ENCODE measurements at places on chromosomes 2 and 18.

GRCh38 chr2:98959810-98960507, 23.9 kb upstream of the CRACDL start:
- no peak for DNase-seq

DNA sequence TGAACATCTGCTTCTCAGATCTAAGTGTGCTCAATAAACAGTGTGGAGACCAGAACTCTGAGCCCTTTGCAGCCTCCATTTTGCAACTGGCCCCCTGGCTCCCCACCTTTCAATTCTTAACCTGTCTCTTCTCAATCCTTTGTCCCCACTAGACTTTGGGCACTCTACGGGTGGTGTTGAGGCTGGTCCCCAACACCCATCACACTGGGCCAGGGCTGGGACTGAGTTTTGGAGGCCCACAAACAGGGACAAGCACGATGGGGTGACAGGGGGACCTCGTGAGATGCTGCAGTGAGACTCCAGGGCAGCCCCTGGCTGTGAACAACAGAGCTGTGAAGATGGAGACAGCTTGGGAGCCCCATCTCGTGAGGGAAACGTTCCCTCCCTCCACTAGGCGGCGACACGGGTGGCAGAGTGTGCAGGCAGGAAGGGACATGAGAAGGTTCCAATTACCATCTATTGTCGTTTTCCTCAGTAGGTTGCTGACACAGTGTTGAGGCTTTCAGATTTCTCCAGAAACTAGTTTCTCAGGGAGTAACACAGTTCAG, 1.2 kb downstream of the ANKMY1 start:
- DNase-seq = no peak

- DNase-seq = peak; percentile 76
Observed at GRCh38 chr2:130920415-130921163, 83.9 kb downstream of the ARHGEF4 start.

GRCh38 chr2:130251873-130252620, 53.8 kb upstream of the TUBA3E start:
- DNase-seq = no peak

DNA sequence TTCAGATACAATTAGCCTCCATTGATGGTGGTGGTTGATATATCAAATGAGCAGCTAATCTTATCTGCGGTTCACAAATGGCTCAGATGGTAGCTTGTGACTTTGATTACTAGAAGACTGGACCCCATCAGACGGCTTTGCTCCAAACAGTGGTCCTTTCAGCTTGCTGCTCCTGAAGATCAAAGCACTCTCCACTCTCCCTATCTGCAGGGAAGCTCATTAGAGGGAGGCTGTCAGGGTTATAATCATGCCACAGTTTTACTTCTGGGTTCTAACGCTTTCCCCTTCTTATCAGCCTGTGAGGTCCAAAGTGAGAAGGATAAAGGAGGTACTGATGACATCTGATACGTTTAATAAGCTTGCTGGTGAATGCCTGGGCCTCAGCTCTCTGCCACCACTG, 247.1 kb upstream of the NT5C1B start:
- DNase-seq = no peak

DNA sequence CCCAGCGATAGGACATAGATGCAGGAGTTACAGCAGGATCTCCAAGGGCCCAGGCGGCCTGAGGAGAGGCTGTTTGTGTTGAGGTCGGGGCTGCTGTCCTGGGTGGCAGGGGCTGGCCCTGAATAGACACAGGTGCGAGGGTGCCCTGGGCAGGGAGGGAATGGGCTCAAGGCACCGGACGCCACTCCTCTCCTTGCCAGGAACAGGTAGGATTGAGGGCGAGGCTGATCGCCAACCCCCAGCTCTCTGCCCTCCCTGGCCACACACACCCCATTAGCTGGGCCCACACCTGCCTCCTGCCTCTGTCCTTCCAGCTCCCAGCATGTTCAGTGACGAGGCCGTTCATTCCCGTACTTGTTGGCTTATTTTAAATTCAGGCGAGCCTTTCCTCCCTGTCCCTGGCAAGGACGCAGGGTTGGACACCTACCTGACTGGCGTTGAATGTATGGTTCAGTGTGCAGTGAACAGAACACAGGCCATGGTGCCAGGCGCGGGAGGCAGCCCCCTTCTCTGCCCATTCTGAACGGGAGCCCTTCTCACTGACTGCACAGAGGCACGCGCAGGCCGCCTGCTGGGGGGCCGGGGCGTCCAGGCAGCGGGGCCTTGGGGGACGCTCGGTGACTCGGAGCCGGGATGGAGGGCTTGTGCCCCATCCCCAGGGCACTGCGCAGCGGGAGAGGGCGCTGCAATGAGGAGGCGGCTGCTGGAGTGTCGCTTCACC, 41.3 kb upstream of the SNED1 start:
- DNase-seq = no peak

DNA sequence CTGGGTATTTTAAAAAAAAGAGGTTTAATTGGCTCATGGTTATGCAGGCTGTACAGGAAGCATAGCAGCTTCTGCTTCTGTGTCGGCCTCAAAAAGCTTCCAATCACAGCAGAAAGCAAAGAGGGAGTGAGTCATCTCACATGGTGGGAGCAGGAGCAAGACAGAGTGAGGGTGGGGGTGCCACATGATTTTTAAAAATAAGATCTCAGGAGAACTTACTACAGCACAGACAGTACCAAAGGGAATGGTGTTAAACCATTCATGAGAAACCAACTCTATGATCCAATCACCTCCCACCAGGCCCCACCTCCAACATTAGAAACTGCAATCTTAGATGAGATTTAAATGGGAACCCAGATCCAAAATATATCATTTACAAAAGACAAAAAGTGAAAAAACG, 14.6 kb downstream of the ZNF519 start:
- DNase-seq = no peak

DNA sequence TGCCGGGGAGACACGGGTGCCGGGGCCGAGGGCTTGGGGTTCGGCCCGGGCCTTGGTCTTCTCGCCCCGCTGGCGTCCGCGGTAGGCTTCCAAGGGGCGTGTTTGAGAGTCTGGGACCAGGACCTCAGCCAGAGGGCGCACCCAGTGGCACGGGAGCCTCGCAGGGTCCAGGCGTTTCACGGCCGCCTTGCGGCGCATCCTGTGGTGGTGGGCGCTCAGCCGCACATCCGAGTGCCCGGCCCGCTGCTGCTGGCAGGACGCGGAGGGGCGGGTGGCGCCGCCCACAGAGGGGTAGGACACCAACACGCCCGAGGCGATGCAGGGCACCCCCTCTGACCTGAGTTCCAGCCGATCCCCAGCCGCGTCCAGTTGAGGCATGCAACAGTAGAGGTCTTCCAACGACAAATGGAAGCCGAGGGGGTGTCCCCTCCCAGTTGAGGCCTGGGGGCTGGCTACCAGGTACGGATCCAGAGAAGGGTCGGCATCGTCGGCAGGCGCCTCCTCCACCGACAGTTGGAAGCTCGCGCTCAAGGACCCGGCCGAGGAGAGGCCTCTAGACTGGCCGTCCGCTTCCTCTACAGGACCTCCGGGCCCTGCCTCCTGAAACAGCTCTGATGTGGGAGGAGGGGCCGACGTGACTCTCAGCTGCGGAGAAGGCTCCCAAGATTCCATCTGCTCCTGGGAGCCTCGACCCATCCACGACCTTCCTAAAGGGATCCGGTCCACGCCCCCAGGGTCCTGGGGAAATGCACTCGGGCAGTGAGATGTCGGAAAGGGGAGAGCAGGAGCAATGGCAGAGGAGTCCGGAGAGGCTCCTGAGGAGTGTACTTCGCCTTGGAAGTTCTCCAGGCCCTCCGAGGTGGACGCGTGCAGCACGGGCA, 6.3 kb downstream of the C2orf81 start:
- DNase-seq = no peak

DNA sequence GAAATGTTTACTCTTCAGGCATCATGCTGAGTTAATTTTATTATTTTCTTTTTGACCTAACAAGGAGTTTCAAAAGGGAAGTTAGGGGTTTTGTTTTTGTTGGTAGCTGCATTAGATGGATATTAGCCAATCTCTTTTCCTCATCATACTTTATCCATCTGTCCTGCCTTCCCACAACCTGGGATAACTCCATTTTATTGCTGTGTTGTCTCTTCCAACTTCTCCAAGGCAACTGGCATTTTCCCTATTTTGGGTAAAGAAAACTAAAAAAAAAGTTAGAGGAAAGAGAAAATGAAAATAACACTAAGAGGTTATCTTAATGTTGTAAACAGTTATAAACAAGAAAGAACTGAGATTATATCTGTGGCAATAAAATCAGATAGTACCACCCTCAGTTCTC, 147.0 kb downstream of the PID1 start:
- DNase-seq = no peak

- no peak for DNase-seq
Observed at GRCh38 chr2:198518935-198519334, 714.5 kb downstream of the PLCL1 start.

- no peak for DNase-seq
Observed at GRCh38 chr18:43442571-43442970, 165.3 kb upstream of the SYT4 start.

DNA sequence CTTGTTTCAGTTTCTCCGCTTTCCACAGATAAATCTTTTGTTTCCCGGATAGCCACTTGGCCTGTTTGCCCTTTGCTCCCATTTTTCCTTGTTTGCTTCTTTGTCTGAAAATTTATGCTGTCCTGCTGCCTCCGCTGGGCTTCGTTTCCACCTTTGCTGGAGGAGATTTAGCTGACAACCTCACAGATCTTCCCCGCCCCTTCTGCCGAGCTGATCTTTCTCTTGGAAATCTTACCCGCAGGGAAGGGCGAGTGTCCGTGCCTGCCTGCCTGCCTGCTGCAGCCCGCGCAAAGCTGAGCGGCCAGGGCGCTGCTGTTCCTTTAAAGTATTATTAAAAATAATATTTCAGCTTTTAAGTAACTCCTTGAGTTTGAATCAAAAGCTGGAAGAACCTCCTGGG, 1.4 kb upstream of the XRCC5 start:
- no peak for DNase-seq

- DNase-seq = no peak
Observed at GRCh38 chr2:241852981-241853631, 5.6 kb downstream of the PDCD1 start.

DNA sequence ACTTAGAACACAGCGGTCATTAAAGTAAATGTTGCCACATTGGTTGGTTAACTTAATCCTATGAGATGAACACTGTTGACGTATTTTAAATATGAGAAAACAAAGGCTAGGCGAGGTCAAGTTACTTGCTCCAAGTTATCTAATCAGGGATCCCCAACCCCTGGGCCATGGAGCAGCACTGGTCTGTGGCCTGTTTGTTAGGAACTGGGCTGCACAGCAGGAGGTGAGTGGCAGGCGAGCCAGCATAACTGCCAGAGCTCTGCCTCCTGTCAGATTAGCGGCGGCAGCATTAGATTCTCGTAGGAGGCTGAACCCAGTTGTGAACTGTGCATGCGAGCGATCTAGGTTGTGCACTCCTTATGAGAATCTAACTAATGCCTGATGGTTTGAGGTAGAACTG, 878.9 kb downstream of the CPS1 start:
- no peak for DNase-seq

GRCh38 chr2:69118609-69119008, 105.6 kb downstream of the ANTXR1 start:
- peak; percentile 82 for DNase-seq

- no peak for DNase-seq
Observed at GRCh38 chr2:16284941-16285625, 344.7 kb downstream of the MYCN start.

DNA sequence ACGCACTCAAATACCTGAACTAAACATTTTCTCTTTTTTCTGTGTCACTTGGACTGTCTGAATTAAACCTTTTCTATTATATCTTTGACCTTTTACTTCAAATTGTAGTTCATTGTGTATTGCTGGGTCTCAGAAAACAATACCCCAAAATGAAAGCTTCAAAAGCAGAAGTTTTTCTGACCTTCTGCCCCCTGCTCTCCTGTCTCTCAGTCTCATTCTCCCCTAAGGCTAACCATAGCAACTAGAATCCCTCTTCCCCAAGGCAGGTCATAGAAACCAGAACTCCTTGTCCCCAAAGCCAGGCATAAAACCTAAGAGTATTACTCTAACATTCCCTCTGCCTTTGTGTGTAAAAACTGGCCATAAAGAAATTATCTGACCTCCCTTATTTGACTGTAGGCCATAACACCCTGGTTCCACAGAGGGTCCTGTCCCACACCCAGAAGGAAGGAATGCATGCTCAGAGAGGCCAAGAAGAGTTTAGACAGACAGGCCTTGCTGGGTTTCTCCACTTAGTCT, 93.5 kb upstream of the B3GNT2 start:
- DNase-seq = no peak

- DNase-seq = no peak
Observed at GRCh38 chr2:99711144-99711543, 221.3 kb upstream of the REV1 start.

GRCh38 chr2:172361360-172361759, 66.0 kb upstream of the ITGA6 start:
- DNase-seq = peak; percentile 82

GRCh38 chr2:232104076-232104646, 142.6 kb downstream of the DIS3L2 start:
- no peak for DNase-seq

DNA sequence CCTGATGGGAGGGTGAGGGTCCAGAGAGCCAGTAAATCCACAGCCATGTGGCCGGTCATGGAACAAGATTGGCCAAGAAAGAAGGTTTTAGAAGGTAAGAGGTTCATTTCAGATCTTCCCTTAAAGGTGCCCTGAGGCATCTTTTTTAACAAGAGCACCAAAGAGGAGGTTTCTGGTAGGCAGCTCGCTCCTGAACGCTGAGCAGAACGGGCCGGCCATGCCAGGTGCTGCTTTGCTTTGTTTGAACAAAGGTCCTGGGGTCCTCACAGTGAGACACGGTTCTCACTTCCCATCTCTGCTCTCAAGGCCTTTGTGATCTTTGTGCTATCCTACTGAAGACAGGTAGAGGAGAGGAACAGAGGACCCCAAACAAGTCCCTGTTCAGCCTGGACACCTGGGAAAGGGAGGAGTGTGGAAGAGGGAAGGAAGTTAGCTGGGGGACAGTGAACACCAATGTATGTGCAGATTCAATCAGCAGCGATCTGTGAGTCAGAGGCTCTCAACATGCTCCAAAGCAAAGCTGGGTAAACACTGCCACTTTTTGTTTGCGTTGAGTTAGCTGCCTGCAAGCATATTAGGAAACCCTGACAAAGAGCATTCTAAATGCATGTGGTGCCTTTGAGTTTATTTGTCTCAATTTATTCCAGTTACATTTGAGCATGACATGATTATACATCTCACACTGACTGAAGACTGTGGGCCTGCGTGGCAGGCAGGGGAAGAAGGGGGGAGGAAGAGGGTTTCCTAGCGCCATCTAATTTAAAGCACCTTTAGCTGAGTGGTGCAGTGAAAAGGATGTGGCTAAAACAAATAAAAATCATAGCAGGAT, 102.4 kb downstream of the ASB1 start:
- peak; percentile 27 for DNase-seq

DNA sequence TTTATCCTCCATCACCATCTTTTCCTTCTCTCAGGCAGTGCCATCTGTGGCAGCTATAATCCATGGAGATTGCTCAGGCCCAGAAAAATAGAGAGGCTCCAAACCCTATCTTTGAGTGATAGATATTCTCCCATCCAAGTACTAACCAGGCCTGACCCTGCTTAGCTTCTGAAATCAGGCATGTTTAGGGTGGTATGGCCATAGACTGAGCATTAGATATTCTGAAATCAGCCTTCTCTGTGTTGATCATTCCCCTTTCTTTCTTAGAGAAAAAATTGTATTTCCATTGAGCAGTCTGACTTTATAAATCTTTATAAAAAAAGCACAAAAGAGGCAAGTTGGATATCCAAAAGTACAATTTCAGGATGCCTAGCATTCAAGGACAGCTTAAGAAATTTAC, 131.5 kb upstream of the ACVR2A start:
- DNase-seq = no peak

All from fibroblast of the aortic adventitia (primary cell).